ENCODE measurements at places on chromosomes 6 and 20.

DNA sequence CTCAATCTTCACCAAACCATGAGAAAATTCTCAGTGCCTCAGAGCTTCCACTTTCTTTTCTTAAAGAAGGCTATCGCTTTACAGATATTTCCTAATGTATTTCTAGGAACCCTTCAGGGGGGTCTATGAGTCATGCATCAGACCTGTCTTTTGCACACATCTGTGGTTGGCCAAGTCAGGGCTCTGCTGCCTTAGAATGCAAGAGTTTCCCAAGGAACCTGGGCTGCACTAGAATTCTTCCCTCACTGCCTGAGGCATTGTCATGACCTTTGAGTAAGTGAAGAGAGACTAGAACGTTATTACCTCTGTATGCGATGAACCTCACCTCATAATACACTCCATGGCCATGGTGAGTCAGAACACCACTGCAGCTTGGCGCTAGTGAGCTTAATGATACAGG is 365.0 kb upstream of the ID4 start:
- H3K27me3 ChIP-seq = no peaks in the 10 kb centered on the region
- no peak for DNase-seq
- H3K4me3 ChIP-seq = no peak overlapping the region
- H3K27ac ChIP-seq = no peak overlapping the region
- no peaks in the 10 kb centered on the region for H3K4me1 ChIP-seq

DNA sequence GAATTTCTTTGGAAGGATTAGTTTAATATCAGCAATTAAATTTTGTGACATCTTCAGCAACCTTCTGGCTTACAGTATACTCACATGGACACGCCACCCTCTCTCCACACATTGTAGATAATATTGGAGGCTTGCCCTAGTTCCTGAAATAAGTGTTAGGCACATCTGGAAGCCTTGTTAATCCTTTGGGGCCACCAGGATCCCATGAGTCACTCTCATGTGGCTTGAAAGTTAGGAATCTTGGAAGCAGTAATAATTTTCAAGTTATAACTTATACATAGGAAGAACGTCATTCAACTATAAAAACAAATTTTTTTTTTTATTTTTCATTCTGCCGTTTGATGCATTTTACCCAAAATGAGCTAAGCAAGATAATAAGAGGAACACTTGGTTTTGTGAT is 20.5 kb downstream of the LAMA4 start:
- DNase-seq = no peak
- no peaks in the 10 kb centered on the region for H3K4me1 ChIP-seq
- no peak overlapping the region for H3K27ac ChIP-seq
- H3K27me3 ChIP-seq = peaks cover 10% of the 10 kb centered on the region
- no peak overlapping the region for H3K4me3 ChIP-seq
- H3K36me3 ChIP-seq = no peaks in the 10 kb centered on the region

DNA sequence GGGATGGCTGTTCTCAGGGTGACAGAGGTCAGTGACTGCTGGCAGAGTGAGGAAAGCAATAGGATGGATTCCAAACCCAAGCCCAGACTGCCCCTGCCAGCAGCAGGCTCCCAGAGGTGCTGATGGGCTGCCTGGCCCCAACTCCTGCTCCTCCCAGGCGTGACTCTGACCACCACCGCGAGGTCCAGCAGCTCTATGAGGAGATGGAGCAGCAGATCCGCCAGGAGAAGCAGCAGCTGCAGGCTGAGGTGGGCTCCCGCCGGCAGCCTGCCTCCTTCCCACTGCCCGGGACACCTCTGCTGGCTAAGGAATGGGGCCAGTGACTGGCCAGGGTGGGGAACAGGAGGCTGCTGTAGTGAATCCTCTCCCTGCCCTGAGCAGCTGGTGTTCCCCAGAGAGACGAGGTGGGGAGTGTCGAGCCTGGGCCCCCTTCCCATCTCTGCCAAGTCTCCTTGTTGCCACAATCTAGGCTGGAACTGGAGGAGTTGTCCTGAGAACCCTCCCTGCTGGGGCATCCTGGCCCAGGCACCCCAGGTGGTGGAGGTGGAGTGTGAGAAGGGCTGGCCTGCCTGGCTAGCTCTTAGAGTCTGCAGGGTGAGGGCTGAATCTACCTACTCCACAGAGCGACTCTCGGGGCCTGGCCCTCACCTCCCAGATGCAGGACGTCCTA is 20.4 kb downstream of the RAB44 start:
- H3K4me1 ChIP-seq = peaks cover 14% of the 10 kb centered on the region
- H3K27ac ChIP-seq = peak overlapping the region; percentile 51
- DNase-seq = no peak
- H3K27me3 ChIP-seq = no peaks in the 10 kb centered on the region
- H3K36me3 ChIP-seq = no peaks in the 10 kb centered on the region
- H3K4me3 ChIP-seq = no peak overlapping the region

DNA sequence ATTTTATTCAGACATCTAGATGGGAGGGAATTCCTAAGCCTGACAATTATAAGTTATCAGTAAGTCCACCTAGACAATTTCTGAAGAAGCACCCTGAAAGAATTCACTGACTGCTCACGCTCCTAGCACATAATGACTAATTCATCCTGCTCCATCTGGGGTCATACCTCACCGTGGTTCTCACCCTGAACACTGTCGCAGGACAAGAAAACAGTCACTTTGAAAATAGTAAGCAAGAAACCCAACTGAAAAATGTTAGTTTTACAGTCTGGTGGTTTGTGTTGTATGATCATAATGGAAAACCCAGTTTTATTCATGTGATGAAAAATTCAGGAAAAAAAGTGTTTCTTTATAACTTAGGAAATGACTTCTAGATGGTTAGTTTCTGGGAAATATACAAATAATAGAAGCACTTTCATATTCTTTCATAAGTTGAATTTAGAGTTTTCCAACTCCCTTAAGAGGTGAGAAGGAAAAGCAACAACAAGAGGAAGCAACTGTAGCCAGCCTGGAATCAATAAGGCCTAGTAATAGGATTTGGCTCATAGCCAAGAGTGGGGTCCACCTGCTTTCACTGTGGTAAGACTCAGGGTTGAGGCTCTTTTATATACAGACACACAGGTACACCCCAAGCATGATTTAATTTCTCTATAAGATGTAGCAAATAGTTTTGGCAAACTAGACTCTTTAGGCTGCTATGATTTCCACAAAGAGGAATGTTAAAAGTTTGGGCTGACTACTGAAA is 94.1 kb downstream of the HIVEP2 start:
- no peak for DNase-seq
- H3K36me3 ChIP-seq = no peaks in the 10 kb centered on the region
- H3K4me3 ChIP-seq = no peak overlapping the region
- no peaks in the 10 kb centered on the region for H3K27me3 ChIP-seq
- H3K4me1 ChIP-seq = peaks cover 87% of the 10 kb centered on the region

GRCh38 chr20:16515046-16515445 is 58.2 kb downstream of the KIF16B start:
- H3K27me3 ChIP-seq = no peaks in the 10 kb centered on the region
- no peak overlapping the region for H3K4me3 ChIP-seq
- H3K4me1 ChIP-seq = peaks cover 14% of the 10 kb centered on the region

DNA sequence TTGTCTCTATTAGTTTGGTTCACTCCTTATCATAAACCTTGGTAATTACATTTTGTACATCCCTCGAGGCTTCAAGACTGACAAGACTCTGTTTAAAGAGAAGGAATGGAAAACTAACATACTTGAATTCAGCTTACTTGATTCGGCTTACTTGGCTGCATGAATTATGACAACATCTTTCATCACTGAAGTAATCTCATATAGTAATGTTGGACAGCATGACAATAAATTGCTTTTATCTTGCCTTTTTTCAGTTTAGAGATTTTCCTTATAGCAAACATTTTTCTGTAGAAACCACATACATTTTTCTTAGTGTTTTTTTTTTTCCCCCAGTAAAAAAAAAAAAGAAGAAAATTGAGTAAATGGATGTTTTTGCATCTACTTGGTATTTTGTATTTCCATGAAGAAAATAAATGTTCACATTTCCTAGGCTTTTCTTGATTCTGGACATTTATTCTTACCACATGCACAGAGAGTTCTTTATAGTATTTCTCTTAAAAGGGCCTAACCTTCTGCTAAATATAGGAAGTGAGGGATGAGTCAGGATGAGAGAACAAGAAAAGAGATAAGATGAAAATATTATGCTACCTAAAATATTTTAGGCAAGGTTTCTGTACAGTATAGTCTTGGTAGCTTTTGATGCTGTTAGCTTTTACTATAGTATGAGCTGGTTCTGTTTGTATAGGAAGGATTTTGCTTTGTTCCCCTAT is 101.0 kb upstream of the HDGFL1 start:
- DNase-seq = no peak
- H3K27me3 ChIP-seq = no peaks in the 10 kb centered on the region
- H3K4me3 ChIP-seq = no peak overlapping the region
- H3K4me1 ChIP-seq = no peaks in the 10 kb centered on the region

- H3K36me3 ChIP-seq = peaks cover 11% of the 10 kb centered on the region
- DNase-seq = no peak
- H3K4me3 ChIP-seq = no peak overlapping the region
- no peaks in the 10 kb centered on the region for H3K27me3 ChIP-seq
- H3K27ac ChIP-seq = no peak overlapping the region
- no peaks in the 10 kb centered on the region for H3K4me1 ChIP-seq
Observed at GRCh38 chr6:111027219-111027618, 45.4 kb downstream of the RPF2 start.

GRCh38 chr6:7879579-7879978 is 31.0 kb downstream of the TXNDC5 start:
- H3K4me1 ChIP-seq = no peaks in the 10 kb centered on the region
- H3K27me3 ChIP-seq = no peaks in the 10 kb centered on the region
- no peak overlapping the region for H3K27ac ChIP-seq
- peaks cover 29% of the 10 kb centered on the region for H3K36me3 ChIP-seq

DNA sequence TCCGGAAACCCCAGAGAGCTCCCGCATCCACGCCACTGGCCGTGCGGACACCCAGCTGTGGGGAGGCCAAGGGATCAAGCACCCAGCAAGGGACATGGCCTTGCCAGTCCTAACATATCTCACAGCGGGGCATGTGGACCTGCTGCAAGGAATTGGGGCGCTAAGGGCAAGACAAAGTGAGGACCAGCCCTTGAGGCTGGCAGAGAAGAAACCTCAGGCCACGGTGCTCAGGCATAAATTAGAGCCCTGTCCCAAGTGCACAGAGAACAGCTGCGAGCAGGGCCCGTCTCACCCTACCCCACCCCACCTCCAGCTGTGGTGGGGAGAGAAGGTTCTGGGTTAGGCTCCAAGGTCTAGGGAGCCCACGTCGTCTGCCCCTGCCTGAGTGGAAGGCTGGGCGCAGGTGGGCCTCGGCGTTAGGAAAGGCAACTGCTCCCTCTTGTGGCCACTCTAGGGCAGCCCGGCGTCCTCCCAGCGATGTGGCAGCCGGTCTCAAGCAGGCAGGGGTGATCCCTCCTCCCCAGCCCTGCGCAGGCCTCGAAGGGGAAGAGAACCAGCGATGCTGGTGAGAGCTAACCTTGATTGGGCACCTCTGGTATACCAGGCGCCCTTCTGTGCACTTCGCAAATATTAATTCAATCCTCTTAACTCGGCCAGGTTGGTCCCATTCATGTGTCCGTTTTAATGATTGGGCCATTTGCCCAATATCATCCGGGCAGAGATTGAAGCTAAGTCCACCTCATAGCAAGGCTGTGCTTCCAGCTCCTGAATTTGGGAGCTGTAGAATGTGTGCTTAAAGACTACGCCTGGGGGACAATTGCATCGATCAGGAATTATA is 235.8 kb downstream of the NFATC2 start:
- peak overlapping the region; percentile 23 for H3K4me3 ChIP-seq
- DNase-seq = peak; percentile 70
- H3K27me3 ChIP-seq = peaks cover 46% of the 10 kb centered on the region
- no peak overlapping the region for H3K27ac ChIP-seq
- H3K36me3 ChIP-seq = peaks cover 6% of the 10 kb centered on the region

- H3K36me3 ChIP-seq = no peaks in the 10 kb centered on the region
- no peak overlapping the region for H3K4me3 ChIP-seq
- H3K4me1 ChIP-seq = no peaks in the 10 kb centered on the region
- DNase-seq = no peak
Observed at GRCh38 chr20:46035713-46036112, 6.7 kb downstream of the SLC12A5 start.

DNA sequence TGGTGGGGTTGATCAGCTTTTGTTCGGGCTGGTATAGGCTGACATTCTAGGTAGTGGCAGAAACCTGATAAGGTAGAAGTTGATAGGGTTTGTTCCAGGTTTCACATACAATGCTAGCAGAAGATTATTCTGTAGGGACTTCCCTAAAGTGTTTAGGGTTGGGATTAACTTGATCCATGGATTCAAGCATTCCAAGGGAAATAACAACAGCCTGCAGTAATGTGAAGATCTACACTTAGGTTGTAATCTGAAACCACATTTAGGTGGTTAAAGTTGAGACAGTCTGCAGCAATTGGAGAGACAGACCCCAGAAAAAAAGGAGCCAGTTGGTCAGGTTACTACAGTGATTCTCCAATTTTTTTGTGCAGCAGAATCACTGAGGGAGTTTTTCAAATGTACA is 56.1 kb downstream of the GJA1 start:
- no peak overlapping the region for H3K4me3 ChIP-seq
- DNase-seq = no peak
- no peaks in the 10 kb centered on the region for H3K4me1 ChIP-seq
- H3K27me3 ChIP-seq = no peaks in the 10 kb centered on the region
- no peaks in the 10 kb centered on the region for H3K36me3 ChIP-seq

GRCh38 chr6:146813554-146813953 is 214.8 kb downstream of the ADGB start:
- H3K4me3 ChIP-seq = no peak overlapping the region
- no peak overlapping the region for H3K27ac ChIP-seq
- no peaks in the 10 kb centered on the region for H3K4me1 ChIP-seq

DNA sequence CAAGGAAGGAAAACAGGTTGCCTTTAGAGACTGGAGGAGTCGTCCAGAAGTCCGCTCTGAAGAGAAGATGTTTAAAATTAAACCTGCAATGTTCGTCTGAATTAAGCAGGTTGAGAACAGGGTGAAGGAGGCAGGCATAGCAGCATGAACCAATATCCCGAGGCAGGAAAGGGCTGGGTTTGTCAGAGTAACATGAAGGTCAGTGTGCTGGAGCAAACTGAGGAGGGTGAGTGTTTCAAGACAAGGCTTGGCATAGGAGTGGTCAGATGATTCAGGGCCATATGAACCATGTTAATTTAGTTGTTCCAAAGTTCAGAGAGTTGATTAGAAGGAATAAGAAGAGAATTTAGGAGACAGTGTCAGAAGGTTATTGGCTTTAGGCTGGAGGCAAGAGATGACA is 93.3 kb downstream of the UTRN start:
- H3K36me3 ChIP-seq = peaks cover 28% of the 10 kb centered on the region
- H3K4me3 ChIP-seq = no peak overlapping the region
- peaks cover 67% of the 10 kb centered on the region for H3K4me1 ChIP-seq
- no peak for DNase-seq

DNA sequence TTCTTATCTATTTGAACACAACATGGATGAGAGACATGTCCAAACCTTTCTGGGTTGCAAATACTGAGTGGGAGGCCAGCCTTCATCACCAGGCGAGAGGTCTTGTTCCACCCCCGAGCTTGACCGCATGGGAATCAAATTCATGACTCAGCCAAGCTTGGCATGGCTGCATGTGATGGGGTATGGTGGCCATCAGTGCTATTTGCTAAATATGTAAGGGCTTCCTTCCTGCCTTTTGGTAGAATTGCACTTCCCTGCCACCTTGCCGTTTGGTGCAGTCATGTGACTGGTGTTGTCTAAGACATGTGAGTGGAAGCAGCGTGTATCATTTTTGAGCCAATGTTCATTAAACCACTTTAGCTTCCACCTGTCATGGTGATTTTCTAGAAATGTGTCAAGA is 508.9 kb upstream of the SULF2 start:
- H3K4me3 ChIP-seq = no peak overlapping the region
- H3K27me3 ChIP-seq = peaks cover 17% of the 10 kb centered on the region
- no peak overlapping the region for H3K27ac ChIP-seq
- no peaks in the 10 kb centered on the region for H3K36me3 ChIP-seq
- peaks cover 3% of the 10 kb centered on the region for H3K4me1 ChIP-seq
- no peak for DNase-seq

- peaks cover 7% of the 10 kb centered on the region for H3K36me3 ChIP-seq
- DNase-seq = no peak
- no peaks in the 10 kb centered on the region for H3K4me1 ChIP-seq
- H3K27me3 ChIP-seq = no peaks in the 10 kb centered on the region
Observed at GRCh38 chr6:1962201-1962600, 283.2 kb downstream of the GMDS start.

Data from naive B cell (primary cell).